ENCODE measurements at places on chromosomes 7 and 10.

DNA sequence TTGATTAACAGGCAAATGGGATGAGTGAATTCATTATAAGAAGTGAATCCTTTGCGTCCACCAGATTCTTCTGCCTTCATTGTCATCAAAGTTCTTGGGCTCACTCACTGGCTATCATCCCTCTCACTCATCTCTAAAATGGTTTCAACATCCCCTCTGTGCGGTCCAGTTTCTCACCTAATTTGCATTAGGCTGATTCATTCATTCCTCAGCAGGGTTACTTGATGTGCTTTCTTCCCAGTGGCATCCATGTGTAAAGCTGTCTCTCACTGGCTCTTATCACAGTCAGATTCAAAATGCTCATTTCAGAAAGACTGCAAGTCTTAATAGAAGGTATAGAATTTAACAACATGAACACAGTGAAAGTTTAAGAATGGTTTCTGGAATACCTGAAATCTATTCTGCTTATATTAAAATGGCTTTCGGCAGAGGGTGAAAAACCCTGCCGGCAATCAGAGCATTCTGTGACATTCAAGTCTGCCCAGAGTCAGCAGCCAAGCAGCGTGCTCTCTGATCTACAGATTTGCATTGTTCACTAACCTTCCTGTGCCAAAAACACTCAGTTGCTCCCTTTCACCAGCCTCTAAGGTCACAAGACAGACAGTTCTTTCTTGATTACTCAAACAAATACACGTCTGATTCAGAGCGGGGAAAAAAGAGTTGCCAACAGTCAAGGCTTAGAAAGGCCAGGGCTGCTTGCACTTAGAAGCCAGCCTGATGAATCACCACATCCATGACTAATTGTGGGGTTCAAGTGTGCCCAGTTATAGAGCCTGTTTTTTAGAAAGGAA is 106.7 kb downstream of the TES start:
- no peak for DNase-seq

GRCh38 chr7:46611508-46611907 is 690.4 kb upstream of the IGFBP3 start:
- DNase-seq, result no peak

DNA sequence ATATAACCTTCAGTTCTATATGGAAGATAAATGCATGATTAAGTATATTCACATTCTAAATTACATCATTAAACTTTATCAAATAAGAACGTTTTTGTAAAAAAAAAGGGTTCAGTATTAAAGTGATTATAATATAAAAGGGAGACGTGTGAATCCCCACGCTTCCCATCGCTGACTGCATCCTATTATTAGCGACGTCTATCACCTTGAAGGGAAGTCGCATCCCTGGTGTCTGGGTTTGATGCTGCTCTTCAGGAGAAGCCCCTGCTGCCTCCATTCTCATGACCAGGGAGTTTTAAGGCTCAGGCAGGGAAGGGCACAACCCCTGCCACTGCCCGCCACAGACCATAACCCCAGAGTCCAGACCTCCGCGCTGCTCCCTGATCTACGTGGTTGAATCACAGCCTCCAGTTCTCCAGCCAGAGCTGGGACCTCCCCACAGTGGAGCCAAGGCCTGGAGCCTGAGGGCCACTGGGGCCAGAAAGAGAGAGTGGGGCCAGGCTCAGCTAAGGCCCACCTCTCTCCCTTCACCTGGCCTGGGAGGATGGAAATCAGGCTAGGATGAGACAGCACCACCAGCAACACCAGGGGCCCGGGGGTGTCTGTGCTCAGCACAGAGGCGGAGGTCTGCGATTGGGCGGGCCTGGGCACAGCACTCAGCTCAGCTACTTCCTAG is 130.6 kb downstream of the TCERG1L start:
- DNase-seq, result no peak

- DNase-seq, result no peak
These were observed 43.5 kb upstream of the TRIM8 start for GRCh38 chr10:102600816-102601215.

DNA sequence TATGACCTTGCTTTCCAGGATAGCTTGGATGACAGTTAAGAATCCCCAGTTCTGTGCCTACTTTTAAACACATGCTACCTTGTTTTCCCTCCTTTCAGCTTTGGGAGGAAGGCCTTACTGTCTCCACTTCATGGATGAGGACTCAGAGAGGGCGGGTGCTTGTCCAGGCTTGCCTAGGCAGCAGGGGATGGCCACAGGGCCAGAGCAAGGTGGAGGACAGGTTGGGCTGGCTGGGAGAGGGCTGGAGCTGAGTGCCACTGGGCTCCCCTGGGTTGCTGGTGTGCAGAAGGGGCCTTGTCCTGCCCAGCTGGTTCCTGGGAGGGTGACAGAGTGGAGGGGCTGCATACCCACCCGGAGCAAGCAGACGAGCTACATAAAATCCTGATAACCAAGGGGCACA is 117.8 kb downstream of the GRK5 start:
- DNase-seq, result no peak

DNA sequence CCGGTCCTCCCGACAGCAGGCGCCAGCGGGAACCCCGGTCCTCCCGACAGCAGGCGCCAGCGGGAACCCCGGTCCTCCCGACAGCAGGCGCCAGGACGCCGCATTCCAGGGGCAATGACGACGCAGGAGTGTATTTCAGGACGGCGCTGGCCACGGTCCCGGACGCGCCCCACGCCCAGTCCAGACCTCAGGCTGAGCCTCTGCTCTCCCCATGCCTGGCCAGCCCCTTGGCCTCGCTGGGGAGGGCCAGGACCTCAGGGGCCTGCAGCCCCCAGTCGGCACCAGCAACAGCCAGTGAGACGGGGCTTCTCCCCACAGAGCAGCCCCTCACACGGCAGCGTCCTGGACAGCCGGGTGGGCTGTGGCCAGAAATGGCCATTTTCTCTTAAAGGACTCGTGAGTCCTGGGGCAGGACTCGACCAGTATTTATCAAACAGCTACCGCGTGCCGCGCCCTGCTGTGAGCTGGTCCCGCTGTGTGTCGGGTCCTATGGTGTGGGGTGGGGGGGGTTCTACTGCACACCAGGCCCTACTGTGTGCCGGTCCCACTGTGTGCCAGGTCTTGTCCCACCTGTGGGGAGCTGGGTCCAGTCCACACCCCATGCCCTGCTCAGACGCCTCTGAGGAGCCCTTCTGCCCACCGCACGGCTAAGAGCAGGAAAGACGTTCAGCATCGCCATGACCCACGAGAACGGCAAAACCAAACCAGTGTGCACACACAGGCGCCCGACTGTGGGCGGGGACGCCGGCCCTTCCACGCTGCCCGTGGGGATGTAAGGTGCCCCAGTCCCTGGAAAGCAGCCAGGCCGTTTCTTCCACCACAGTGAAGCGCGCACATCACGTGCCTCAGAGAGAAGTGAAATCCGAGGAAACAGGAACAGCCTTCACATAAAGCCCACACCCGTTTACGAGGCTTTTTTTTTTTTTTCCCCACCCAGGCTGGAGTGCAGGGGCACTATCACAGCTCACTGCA is 33.3 kb downstream of the GET4 start:
- DNase-seq, result no peak

GRCh38 chr10:29701306-29701705 is 66.5 kb upstream of the SVIL start:
- DNase-seq, result no peak

GRCh38 chr7:81235997-81236396 is 317.1 kb upstream of the SEMA3C start:
- no peak for DNase-seq

Data from left renal pelvis (tissue), 4 donors.